ENCODE measurements at places on chromosomes 7 and 10.

DNA sequence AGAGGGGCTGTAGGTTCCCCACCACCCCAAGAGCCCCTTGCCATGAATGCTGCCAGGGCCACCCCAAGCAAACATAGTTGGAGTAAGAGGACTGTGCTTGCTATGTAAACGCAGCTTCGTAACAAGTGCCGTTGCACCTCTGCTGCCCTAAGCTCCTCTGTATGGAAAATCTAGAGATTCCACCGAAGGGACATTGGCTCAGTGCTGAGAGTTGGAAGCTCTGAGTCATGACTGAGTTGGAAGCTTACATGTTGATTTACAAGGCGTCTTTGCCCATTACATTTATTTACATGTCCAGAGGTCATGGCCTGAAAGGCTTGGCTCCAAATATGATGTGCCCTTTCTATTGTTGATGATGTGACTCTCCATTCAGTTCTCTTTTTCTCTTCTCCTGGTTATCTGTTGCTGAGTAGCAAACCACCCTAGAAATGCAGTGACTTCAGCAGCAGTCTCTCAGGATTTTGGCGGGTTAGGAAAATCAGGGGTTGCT, 233.1 kb upstream of the TCF7L2 start:
- no peak for DNase-seq

GRCh38 chr10:67612577-67613537, 83.1 kb downstream of the CTNNA3 start:
- DNase-seq = peak; percentile 15

DNA sequence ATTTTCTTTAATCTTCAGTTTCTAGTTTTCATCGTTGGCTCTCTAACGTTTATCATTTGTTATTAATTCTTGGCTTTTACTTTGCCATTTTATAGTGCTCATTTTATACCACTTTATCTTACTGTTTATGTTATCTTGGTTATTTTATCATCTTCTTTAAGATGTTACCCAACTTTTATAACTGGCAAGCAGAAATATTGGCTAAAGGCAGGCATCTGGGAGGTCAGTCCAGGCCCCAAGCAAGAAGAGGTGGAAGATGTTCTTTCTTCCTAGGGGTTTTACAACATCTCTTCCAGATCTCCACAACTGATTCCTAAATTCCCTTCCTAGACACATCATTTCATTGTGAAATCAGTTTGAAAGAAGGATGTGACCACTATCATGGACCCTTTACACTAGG, 208.1 kb downstream of the AHR start:
- no peak for DNase-seq

GRCh38 chr7:15239801-15240200, 322.0 kb downstream of the AGMO start:
- no peak for DNase-seq

DNA sequence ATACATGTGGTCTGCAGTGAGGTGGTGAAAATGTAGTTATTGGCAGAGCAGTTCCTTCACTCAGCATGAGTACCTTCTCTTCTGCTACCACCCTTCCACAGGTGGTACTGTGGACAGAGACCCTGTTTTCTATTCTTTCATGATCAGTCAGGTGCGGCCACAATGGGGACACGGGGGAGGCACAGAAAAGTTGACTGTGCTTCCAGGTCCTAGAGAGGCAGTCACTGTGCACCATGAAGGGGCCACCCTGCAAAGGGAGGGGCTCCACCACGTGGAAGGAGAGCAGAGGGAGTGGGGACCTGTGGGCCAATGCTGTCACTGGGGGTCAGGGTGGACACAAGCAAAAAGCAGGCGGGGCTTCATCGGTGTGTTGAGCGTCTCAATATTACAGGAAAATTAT, 3.6 kb upstream of the LANCL2 start:
- no peak for DNase-seq

DNA sequence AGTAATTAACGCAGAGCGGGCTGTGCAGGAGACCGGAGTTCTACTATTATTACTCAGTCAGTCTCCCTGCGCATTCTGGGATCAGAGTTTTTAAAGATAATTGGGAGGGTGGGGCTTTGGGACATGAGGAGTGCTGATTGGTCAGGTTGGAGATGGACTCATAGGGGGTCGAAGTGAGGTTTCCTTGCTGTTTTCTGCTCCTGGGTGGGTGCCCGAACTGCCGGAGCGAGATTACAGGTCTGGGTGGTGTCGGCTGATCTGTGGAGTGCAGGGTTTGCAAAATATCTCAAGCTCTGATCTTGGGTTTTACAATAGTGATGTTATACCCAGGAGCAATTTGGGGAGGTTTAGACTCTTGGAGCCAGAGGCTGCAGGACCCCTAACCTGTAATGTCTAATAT, 3.9 kb upstream of the LRRC27 start:
- DNase-seq = no peak

GRCh38 chr10:101293007-101293723, 60.8 kb upstream of the BTRC start:
- DNase-seq = no peak

- no peak for DNase-seq
These were observed 137.4 kb upstream of the TCERG1L start for GRCh38 chr10:131448883-131449282.

- DNase-seq = no peak
These were observed 777.7 kb downstream of the PHTF2 start for GRCh38 chr7:78576236-78576635.

GRCh38 chr10:6313111-6313895, 110.6 kb downstream of the PFKFB3 start:
- DNase-seq = no peak

- no peak for DNase-seq
These were observed 72.8 kb upstream of the GLCCI1 start for GRCh38 chr7:7895754-7896153.

- peak; percentile 41 for DNase-seq
These were observed 58.5 kb downstream of the ABCB4 start for GRCh38 chr7:87416682-87417587.

- DNase-seq = no peak
These were observed 65.8 kb upstream of the ANTXRL start for GRCh38 chr10:46220872-46221538.

DNA sequence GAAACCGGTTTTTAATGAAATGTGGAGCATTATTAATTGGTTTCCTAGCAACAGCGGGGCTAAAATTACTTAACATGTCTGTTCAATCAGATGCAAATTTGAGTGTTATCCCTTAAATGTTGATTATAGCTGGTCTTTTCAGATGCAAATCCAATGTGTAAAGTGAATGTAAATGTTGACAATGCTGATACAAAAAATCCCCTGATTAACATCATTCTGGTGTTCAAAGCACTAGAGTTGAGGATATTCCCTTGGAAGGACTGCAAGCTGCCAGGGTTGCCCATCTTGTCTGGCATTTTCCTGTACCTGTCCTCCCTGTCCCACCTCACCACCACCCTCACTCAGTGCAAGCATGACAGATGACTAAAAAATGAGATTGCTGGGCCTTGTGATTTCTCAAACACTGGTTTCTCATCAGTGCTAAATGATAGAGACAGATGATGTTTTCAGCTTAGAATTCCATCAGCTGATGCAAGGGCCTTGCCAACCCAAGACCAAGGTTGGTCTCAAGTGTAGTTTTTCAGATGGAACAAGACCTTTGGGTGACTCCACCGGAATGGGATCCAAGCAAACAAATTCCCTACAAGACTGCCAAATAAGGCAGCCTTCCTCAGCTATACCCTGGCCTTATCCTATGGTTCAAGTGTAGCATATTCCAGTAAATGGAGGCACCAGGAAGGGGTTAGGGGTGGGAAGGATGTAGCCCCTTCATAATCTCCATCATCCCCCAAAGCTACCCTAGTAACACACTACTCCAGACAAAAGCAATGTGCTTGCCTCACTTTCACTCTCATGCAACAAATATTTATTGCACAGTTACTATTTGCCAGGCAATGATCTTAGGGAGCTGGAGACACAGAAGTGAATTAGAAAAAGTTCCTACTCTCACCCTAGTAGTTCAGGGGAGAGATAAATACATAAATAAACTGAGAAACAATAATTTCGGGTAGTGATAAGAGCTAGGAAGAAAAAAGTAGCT, 54.9 kb downstream of the JAZF1 start:
- no peak for DNase-seq

GRCh38 chr10:92689663-92690210, at the start of gene HHEX:
TSS of gene HHEX (plus strand) at chr10:92689955. CDS start at chr10:92689987, 32 bp downstream.
- peak; percentile 90 for DNase-seq

GRCh38 chr7:112322070-112322469, 115.6 kb downstream of the ZNF277 start:
- DNase-seq = no peak

- no peak for DNase-seq
These were observed 20.6 kb downstream of the KLHDC10 start for GRCh38 chr7:130090745-130091532.

DNA sequence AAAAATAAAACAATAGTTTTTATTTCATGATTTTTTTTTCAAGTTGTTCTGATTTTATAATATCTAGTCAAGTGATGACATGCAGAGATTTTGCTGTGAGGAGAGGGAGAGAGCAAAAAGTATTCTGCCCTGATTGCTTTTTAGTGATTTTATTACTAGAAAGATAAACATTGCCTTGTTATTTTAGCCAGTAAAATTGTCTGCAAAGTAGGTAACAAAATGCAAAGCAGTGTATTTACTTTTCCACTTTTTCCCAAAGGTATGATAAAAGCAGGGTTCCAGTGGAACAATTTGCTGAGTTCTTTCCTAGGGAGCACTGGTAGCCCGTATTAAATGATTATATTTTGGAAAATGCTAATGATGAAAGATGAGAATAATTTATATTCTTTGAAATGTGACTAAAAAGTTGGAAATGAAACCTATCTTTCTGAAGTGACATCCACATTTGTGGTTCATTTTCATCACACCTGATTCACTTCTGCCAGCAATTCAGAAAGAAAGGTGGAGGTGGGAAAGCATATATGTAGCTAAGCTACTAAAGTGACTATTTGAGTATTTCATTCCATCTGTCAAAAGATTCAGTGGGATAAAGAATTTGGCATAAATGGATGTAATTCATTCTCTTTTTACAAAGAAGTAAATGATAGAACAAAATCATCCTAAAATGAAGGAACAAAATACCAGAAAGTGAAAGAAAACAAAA, 300.3 kb downstream of the ADK start:
- DNase-seq = no peak

DNA sequence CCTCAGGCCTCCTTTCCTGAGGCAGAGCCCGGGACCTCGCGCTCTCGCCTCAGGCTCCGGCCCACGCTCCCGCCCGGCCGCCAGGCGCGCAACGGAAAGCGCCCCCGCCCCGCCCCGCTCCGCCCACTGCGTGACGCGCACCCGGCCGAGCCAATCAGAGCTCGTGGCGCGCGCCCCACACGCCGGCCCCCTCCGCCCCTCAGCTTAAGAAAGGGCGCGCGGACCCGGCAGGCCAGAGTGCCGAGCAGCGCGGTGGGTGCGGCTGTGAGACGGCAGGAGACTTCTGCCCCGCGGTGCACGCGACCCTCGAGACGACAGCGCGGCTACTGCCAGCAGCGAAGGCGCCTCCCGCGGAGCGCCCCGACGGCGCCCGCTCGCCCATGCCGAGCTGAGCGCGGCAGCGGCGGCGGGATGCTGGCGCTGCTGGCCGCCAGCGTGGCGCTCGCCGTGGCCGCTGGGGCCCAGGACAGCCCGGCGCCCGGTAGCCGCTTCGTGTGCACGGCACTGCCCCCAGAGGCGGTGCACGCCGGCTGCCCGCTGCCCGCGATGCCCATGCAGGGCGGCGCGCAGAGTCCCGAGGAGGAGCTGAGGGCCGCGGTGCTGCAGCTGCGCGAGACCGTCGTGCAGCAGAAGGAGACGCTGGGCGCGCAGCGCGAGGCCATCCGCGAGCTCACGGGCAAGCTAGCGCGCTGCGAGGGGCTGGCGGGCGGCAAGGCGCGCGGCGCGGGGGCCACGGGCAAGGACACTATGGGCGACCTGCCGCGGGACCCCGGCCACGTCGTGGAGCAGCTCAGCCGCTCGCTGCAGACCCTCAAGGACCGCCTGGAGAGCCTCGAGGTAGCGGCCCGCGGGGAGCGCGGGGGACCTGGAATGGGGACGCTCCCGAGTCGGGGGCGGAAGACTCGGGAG, at the start of gene NPTX2:
NPTX2 (plus strand) TSS at position 235 of the 909 bp plus-strand sequence; CDS start at position 412, 177 bp downstream.
- DNase-seq = peak; percentile 35

GRCh38 chr10:14382022-14382421, 51.3 kb upstream of the FRMD4A start:
- peak; percentile 15 for DNase-seq

DNA sequence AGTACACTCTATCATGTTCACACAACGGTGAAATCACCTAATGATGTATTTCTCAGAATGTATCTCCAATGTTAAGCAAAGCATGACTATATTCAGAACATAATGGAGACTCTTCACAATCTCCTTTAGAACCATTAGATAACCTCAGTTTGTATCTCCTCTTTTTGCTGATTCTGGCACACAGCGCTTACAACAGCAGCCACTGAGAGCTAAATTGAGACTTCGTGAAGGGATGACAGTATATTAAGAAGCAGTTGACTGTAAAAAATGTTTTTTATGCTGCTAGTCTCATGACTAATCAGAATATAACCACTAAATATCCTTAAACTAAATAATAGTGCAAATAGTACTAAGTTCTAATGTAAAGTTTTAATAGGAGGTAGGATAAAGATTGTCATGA, 46.9 kb downstream of the KMT2E start:
- DNase-seq = no peak

- DNase-seq = no peak
These were observed 73.8 kb downstream of the RGS10 start for GRCh38 chr10:119468542-119469324.

DNA sequence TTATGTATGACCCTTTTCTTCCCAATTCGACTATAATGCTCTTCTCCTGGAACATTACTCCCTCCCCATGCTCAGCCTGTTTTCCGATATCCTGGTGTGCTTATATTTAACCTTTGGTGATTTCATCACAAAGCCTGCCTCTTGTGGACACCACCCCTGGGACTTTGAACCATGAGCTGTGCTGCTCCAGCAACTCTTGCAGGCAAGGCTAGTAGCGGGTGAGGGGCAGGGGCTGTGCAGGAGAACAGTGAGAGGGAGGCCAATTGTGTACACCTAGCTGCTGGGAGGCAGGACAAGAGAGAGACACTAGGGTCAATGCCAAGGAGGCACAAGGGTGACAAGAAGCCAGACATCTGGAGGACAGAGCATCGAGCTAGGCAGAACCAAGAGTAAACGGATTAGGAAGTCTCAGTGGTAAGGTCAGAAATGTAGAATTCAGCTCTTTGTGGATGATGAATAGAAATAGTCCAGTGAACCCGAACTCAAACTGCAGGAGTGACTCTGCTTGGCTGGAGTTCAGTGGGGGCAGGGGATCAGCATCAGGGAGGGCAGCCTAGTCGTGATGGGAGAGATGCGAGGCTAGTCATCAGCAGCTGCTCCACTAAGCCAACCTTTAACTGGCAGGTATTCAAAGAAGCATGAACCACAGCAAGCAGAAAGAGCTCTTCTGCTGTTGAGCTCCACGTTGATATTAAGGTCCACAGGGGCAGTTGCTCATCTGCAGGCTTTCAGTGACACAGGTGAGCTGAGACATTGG, 31.0 kb upstream of the MKI67 start:
- no peak for DNase-seq

GRCh38 chr10:79230328-79230830, 116.9 kb upstream of the PPIF start:
- DNase-seq = no peak

- no peak for DNase-seq
These were observed 3.1 kb upstream of the UPP1 start for GRCh38 chr7:48085942-48086341.
